Left renal pelvis (tissue), 4 donors: ENCODE measurements at places on chromosomes 5 and 9. TPM values are rescaled to one million over a fixed set of nuclear protein-coding genes. Genes with fewer than 3 reads are reported as not detected.

The FRMD3 gene
- 2.8 TPM for polyA plus RNA-seq

The LHX3 gene
- polyA plus RNA-seq = not detected

DNA sequence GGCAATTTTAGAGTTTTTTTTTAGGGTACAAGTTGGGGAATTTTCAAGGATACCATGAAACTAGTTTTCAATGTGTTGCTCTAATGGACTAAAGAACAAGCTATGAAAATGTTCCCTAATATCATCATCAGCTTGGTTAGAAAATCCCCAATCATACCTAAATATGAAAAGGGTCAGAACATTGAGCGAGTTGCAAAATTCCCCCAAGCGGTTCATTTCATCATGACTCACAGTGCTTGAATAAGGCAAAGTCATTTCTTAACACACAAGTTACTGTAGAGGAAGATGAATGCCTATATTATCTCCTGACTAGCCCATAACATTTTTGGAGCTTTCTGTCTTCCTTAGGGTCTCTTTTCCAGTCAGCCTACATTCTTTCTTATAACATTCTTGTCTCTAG, 62.7 kb downstream of the ST8SIA4 start:
- DNase-seq = no peak

The GNG10 gene
- polyA plus RNA-seq = 65.5 TPM

The HACD4 gene
- 3.1 TPM for polyA plus RNA-seq

DNA sequence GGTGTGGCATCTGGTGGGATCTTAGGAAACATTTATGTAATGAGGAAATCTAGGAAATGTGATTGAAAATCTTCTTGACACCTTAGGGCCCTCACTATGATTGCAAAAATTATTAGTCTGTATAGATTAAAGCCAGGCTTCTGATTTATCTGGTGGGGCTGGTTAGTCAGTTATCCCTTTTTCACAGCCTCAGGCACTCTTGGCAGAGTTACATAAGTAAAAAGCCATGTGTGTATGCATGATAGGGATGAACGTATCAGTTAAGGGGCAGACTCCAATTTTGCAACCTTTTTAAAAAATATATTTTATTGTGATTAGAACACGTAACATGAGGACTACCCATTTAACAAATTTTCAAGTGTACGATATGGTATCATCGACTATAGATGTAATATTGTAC, 30.6 kb upstream of the RAB14 start:
- no peak for DNase-seq

The SHC3 gene
- polyA plus RNA-seq = 2.6 TPM
